Nucleus accumbens (tissue), 56 donors: ENCODE measurements at places on chromosomes 16 and 17.
A peak's percentile ranks its signal among the peaks of the same experiment; 100 is the strongest.

DNA sequence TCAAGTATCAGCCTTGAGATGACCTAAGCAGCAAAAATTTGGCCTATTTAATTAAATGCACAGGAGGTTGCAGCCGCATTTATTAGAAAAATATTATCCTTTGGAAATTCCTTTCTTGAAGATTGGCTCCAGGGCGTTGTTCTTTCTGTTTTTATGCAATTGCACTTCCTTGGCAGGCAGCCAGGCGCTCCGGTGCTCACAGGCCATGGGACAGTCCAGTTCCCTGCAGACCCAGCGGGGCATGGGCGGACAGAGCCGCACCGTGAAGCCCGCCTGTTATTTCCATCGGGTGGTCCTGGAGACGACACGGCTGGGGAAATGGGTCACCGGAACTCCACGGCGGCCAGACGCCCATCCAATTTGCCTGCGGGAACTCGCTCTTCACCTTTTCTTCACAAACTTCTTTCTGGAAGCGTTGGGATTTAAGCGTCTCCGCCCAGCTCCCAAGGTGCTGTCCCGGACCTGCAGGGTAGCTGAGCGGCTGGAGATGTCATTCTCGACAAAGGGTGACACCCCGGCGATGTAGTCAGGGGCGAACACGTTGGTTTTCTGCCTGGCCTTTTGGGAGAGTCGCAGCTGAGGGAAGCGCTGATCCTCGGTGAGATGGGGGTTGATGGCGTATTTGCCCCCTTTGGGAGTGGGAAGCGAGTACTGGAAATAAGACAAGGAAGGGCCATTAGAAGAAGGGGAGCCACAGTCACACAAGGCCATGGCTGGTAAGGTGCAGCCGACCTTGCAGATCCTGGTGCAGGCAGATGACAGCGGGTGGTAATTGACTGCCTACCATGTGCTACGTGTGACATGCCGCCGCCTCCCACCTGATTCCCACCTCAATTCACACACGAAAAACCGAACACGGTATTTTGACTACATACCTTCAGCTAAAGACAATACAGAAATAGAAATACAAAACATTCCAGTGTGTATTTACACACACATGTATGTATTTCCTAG lies 12.5 kb downstream of the NOB1 start:
- no peak for DNase-seq

- DNase-seq = no peak
These were observed 1.3 kb downstream of the ABCC11 start for GRCh38 chr16:48246066-48246465.

- no peak for DNase-seq
These were observed 28.4 kb upstream of the VWA3A start for GRCh38 chr16:22063888-22064467.

GRCh38 chr17:16287563-16288027 lies 65.7 kb downstream of the CENPV start:
- no peak for DNase-seq

- no peak for DNase-seq
These were observed 96.1 kb upstream of the CDH5 start for GRCh38 chr16:66270333-66270927.

DNA sequence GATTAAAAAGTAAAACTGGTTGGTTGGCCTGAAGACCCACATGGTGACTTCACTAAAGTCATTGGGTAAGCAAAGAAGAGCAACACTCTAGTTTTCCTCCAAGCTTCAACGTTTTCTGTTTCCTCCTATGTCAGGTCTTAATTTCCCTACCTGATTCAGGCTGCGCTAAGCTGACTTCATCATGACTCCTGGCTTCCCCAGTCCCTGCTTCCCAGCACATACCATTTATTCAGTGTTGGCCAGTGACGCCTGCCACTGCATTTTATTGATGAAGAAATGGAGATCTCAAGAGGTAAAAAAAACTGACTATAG lies 645.3 kb downstream of the WWOX start:
- no peak for DNase-seq

GRCh38 chr17:59436900-59437299 lies 105.4 kb downstream of the YPEL2 start:
- DNase-seq = peak; percentile 27

DNA sequence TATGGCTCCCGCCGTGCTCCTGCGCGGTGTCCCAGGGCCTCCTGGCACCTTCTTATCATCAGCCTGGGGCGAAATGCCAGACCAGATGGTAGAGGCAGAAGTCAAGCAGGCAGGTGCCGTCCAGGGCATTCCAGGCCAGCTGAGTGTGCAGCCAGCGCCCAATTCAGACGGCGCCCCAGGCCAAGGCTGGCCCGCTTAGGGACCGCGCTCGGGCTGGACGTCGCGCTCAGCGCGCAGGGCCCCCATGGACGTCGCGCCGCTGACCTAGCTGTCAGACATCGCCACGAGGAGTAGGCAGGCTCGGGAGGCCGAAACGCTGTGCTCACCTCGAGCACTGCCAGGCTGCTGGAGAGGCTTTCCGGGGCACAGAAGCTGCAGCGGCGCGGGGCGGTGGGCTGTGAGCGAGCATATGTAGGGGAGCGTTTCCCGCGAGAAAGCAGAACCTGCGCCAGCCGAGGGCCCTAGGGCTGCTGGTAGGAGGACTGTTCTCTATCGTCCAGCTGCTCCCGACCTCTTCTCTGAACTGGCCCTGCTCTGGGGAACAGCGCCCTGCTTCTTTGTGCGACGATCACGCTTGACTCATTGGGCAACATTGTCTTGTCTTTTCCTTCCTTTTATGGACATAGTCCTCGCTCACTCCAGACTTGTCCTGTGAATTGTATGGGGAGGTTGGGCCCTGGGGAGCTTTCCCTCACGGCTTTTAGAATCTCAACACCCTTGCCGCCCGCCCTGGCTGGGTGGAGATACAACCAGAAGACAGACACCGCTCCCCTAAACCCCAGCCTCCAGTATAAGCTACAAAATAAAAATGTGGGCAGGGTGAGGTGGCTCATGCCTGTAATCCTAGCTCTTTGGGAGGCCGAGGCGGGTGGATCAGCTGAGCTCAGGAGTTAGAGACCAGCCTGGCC lies 8.4 kb upstream of the CA4 start:
- no peak for DNase-seq

- DNase-seq = no peak
These were observed 105.2 kb downstream of the TMEM100 start for GRCh38 chr17:55617441-55617840.

- no peak for DNase-seq
These were observed 62.8 kb downstream of the GRB7 start for GRCh38 chr17:39800540-39800939.

GRCh38 chr16:55051571-55052347 lies 121.1 kb downstream of the IRX5 start:
- DNase-seq = no peak

DNA sequence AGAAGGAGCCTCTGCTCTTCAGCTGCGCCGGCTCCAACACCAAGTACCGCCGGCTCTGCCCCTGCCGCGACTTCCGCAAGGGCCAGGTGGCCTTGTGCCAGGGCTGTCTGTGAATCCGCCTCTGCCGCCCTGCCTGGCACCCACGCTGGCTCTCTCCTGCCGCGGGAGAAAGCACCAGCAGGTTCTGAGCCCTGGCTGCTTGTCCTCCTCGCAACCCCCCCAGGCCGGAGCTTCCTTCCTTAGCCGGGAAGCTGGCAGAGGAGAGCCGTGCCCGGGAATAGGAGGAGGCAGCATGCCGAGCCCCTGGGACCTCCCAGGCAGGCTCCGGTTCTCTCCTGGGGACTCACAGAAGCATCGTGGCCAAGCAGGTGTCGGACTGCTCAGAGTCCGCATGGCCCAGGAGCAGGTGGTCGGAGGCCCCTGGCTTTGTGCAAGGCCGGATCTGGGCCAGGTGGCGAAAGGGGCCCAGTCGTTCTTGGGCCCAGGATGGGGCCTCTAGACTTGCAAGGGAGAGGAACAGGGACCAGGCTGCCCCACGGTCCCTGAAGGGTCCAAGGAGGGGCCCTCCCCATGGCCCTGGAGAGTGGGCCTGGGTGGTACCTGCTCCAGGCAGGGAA lies 80.6 kb downstream of the MGAT5B start:
- DNase-seq = no peak

DNA sequence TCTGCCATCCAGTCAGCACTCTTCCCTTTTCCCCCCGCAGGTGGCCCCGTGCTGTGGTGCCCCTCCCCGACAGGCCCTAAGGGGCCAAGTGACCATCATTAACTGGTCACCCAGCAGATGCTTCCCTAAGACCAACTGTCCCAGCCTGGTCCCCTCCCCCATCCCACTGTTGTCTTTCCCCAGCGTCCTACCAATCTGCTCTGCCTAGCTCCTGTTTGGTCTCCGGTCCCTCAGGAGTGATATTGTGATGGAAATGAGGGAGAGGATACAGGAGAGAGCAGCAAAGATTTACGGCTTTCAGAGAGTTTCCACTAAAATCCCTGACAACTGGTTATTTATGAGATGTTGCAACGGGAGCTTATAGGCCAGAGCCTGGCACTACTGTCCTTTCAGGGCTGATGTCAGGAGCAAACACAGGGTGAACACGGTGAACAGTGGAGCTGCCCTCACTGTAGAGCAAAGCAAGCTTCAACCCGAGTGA lies 1.4 kb upstream of the TTLL6 start:
- DNase-seq = no peak

DNA sequence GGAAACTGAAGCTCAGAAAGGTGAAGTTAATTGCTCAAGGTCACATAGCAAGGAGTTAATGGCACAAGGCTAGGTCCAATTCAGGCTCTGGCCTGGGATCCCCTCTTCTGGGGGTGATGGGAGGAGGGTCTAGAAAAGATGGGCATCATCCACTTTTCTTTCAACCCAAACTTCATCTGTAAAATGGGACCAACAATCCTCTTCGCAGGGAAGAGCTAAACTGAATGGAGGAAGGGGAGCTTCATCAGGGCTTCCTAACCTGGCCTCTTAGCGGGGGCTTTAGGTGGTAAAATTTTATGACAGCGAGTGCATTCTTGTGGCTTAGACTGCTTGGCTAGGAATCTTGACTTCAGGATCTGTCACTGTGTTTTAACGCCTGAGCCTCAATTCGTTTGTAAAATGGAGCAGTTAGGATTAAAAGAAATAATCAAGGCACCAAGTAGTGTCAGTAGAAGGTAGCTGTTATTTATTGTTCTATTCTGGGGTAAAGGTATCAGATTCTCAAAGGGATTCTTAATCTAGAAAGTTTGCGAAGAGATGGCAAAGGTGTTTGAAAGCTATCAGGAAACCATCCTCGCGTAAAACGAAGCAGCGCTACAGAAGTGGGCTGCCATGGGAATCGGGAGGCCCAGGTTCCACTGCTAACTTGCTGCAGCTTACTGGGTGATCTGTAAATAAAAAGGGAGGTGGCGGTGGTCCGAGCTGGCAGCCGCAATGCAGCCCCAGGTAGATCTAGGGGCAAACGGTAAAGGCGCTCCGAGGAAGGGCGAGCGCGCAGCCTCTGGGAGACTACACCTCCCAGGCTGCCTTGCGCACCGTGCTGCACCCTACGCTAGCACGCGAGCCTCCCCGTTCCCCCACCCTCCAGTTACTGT lies 1.5 kb upstream of the SRCAP start:
- DNase-seq = no peak

- no peak for DNase-seq
These were observed 195.5 kb upstream of the TNRC6C start for GRCh38 chr17:77763023-77763422.

GRCh38 chr16:14202697-14203096 lies 131.6 kb downstream of the MRTFB start:
- no peak for DNase-seq

GRCh38 chr17:68398691-68399637 lies 58.3 kb downstream of the WIPI1 start:
- no peak for DNase-seq

GRCh38 chr17:2155573-2155972 lies 100.7 kb downstream of the HIC1 start:
- DNase-seq = no peak

DNA sequence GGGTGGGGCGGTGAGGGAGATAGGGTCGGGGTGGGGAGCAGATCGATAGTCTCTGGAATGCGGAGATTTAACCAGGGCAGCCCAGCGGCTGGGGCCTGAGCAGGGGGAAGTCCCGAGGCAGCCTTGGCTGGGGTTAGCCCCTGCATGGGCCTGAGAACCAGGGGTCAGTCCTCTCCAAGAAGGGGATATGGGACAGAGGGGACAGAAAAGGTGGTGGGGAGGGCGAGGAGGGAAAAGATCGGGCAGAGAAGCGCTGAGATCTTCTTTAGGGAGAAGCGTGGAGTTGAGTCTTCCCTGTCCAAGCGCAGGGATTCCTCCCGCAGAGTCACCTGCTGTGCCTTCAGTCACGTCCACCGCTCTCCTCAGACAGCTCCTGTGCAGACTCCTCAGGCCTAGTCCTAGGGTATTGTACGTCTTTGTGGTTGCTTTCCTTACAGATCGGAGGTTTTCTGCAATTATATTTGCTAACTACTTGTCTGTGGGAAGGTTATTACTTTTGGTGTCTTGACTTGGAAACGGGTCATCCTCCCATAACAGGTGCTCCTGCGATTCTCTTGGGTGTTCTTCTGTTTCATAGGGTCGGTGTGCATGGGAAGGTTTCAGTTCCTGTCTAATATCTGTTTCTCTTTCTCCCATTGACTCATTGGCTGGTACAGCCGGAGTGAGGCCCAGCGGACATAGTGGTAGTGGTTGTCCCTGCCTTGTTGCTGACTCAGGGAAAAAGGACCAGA lies 952 bp downstream of the CD300A start:
- no peak for DNase-seq

- no peak for DNase-seq
These were observed 6.7 kb downstream of the TMEM92 start for GRCh38 chr17:50280801-50281441.

GRCh38 chr16:2881783-2882649 lies 999 bp upstream of the FLYWCH2 start:
- no peak for DNase-seq

DNA sequence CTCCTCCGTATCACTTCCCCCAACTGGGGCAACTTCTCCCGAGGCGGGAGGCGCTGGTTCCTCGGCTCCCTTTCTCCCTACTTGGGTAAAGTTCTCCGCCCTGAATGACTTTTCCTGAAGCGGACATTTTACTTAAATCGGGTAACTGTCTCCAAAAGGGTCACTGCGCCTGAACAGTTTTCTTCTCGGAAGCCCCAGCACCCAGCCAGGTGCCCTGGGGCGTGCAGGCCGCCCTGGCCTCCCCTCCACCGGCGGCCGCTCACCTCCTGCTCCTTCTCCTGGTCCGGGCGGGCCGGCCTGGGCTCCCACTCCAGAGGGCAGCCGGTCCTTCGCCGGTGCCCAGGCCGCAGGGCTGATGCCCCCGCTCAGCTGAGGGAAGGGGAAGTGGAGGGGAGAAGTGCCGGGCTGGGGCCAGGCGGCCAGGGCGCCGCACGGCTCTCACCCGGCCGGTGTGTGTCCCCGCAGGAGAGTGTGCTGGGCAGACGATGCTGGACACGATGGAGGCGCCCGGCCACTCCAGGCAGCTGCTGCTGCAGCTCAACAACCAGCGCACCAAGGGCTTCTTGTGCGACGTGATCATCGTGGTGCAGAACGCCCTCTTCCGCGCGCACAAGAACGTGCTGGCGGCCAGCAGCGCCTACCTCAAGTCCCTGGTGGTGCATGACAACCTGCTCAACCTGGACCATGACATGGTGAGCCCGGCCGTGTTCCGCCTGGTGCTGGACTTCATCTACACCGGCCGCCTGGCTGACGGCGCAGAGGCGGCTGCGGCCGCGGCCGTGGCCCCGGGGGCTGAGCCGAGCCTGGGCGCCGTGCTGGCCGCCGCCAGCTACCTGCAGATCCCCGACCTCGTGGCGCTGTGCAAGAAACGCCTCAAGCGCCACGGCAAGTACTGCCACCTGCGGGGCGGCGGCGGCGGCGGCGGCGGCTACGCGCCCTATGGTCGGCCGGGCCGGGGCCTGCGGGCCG lies 1.6 kb downstream of the HIC1 start:
- DNase-seq = no peak
